ENCODE measurements at places on chromosomes 2 and 18.

DNA sequence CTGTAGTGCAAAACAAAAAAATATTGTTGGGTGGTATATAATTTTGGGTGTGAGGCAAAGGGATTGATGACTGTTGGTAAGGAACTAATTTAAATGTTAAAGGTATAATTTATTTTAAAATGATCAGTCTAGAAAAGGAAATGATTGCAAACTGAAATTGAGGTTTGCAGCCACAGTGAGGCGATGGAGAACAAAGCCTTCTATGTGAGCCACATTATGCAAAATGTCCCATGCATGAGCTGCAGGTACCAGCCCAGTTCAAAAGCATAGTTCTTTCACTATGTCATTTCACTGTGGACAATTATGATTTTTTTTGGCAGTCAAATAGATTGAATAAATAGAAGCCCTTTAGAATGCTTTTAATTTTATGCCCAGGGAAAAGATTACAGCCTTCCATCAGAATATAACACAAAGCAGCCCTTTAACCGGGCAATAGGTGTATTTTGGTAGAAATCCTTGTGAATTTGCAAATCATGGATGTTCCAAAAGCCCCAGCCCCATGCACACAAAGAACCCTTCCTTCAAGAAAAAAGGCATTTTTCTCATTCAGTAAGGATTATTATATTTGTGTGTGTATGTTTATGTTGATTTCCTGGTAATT, 1.7 kb downstream of the MAP2 start:
- DNase-seq = no peak

GRCh38 chr2:12718015-12718671, 1.4 kb downstream of the TRIB2 start:
- peak; percentile 24 for DNase-seq

GRCh38 chr2:231554748-231555545, 24.7 kb upstream of the NMUR1 start:
- DNase-seq = no peak

DNA sequence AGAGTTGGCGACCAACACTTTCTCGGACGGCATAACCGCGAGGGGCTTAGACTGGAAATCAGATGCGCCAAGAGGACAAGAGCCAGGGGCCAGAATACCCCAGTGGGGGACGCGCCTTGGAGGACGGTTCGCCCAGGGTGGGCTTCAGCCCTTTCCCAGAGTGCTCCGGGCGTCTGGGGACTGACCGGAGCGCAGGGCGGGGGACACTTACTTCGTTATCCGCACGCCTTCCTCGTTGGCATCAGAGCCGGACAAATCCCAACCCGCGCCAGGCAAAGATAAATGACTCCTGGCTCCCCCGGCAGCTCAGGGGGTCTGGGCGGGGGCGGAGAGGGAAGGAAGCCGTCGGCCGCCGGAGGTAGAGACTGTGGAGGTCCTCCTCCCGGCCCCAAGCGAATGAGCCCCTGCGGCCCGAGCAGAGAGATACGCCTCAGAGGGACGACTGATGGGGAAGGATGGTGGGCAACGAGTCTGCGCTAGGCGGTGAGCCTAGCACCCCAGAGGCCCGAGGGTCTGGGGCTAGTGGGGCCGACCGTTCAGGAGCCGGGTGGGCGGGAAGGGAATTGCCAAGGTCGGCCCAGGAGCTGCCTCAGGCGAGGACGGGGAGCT, 4.7 kb upstream of the SATB2 start:
- DNase-seq = no peak

- no peak for DNase-seq
Measured at GRCh38 chr18:7152440-7152839, 34.8 kb upstream of the LAMA1 start.

DNA sequence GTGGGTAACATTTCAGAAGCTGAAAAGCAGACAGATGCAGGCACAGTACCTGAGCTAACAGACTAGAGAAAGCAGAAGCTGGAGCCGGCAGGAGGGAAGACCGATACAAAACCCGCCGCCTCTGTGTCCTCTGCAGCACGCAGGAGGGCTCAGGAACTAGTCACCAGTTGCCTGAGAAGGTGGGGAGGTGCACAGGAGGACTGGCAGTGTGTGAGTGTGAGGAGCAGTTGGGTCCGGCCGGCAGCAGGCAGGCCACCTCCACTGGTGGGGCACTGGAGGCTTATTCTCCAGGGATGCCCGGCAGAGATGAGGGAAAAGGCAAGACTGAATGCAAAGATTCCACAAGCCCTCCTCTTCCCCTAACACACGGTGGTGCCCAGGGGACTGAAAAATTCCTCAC, 18.2 kb downstream of the ERCC3 start:
- DNase-seq = no peak

DNA sequence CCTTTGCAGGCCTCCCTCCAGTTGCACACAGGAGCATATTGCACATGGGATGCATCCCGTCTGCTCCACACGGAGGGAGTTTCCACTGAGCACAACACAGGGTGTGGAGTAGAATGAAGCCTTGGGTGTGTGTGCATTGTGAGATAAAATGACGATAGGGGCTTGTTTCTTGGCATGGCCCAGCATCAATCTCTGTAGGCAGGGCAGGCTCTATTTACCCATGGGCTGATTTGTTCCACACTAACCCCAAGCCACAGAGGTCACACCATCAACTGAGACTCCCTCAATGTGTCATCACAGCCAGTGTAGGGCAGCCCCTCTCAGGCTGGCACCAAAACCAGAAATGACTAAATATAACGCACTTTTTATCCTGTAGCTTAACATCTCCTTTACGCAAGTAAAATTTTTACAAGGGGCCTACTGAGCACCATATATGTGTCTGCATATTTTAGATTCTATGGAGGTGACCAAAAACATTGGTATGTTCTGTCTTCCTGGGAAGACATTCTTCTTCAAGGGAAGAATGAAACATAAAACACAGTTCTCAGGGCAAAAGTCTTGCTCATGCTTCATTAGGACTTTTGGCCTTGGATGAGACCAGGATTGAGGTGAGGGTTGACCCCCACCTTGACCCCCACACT, 2.7 kb upstream of the GKN1 start:
- DNase-seq = no peak

- no peak for DNase-seq
Measured at GRCh38 chr2:16290311-16291020, 350.1 kb downstream of the MYCN start.

DNA sequence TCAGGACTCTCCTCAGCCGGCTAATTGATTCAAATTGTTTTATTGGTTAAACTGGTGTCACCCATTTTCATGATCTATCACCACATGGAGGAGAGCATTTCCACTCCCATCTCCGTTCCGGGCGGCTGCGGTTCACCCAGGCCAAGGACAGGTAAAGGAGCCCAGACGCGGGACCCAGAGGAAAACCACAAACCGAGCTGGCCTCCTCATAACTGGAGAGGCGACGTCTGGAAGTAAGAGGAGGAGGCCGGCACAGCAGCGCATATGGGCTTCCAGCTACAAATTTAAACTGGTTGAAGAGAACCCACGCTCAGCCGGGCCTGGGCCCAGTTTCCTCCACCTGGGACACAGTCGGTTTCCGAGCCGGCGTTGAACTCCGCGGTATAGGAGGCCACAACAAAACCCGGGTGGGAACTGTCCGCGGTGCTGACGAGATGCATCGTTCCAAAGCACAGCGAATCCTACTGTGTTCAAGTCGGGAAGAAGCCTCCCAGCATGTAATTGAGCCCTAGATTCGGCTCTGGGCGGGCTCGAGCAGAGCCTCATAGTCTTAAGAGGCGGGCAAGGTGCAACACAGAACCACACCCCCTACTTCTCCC, 3.0 kb upstream of the SKOR2 start:
- no peak for DNase-seq

- no peak for DNase-seq
Measured at GRCh38 chr2:50951437-50951836, 80.5 kb downstream of the NRXN1 start.

DNA sequence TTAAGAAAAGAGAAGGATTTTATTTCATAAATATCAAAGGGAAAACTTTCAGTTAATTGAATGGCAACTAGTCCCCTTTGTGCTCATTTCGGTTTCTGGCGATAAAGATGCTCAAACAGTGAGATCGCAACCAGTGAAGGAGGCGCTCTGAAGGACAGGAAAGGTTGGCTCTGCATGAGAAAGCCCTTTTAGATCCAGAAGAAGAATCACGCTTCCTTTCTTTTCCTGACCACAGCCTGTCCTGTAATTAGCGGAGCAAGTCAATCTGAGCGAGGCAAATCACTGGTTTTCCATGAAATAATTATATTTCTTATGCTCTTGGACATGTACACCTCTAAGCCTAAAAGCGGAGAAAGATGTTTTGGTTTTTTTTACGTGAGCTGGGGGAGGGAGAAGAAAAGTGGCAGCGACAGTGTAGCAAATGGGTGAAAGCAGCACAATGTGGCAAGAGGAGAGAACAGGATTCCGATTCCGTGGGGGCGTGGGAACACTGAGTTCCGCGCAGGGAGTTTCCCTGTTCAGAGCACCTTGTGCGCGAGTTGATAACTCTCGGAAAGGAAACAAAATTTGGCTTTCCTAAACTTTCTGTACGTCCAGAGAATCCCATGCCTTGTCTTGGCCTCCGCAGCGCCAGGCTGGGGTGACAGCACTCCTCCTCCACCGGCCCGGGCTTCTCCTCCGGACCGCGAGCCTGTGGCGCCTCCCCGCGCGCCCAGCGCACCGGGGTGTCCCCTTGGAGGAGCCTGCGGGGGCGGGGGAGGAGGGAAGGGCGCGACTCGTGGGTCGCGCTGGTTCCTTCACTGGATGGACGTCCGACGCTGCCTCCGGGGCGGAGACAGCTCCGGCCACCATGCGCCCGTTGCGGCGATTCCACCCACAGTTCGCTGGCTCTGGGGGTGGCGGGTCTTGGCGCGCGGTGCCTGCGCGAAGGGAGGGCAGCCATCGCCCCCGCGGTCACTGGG, 620 bp upstream of the SLC9A2 start:
- DNase-seq = peak; percentile 19

GRCh38 chr18:23761941-23762340, 72.7 kb downstream of the LAMA3 start:
- DNase-seq = no peak

GRCh38 chr2:219944866-219945265, 317.4 kb downstream of the SLC4A3 start:
- no peak for DNase-seq

DNA sequence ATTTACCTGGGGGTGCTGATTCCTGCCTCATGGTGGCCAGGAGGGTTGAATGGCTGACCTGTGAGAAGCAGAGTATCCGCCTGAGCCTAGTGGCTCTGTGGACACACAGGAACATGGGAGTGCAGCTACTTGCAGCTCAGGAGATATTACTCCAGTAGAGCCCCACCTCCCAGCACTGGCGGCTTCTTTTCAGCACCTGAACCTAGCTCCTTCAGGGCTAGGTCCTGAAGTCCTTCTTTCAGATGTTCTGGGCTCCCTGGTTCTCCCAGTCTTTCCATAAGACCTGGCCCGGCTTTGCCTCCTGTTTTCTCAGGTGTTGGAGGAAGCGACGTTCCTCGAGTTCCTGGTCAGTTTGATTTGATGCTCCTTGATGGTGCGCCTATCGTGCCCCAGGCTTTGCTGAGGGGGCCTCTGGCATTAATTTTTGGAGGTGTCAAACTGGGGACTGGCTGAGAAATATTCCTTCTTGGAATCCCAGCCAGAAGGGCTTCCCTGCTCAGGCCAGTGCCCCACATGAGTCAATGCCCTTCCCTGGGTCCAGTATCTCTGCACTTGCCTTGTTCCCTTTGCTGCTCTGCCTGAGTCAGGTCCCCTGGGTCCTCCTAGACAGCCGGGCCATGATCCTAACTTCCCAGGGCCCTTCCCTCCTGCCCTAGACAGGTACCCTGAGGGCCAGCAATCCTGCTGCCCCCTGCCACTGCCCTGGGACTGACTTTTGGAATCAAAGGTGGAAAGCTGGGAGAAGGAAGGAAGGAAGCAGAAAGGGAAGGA, 110.7 kb upstream of the HAAO start:
- no peak for DNase-seq

DNA sequence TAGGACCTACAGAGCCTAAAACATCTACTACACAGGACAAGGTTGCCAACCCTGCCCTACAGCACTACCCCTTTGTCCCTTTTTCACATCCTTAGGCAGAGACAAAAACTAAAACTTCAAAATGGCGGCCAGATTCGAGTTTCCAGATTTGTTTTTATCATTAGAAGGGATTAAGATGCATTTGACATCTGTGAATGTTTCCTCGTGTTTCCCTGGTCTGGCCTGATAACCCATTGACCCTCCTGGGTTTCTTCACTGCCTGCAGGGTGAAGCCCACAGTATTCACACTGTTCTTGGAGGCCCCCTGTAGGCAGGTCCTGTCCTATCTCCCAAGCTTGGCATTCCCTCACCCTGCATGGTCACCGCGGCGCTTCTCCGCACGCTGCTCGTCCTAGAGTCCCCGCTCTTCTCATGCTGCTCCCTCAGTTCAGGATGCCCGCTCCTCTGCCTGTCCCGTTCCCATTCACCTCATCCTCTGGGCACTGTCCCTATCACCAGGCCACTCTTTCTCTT, 67.6 kb downstream of the TPGS2 start:
- no peak for DNase-seq

- no peak for DNase-seq
Measured at GRCh38 chr2:64918220-64918886, 70.8 kb upstream of the SLC1A4 start.

GRCh38 chr2:18149660-18150246, 271.3 kb downstream of the KCNS3 start:
- DNase-seq = no peak

DNA sequence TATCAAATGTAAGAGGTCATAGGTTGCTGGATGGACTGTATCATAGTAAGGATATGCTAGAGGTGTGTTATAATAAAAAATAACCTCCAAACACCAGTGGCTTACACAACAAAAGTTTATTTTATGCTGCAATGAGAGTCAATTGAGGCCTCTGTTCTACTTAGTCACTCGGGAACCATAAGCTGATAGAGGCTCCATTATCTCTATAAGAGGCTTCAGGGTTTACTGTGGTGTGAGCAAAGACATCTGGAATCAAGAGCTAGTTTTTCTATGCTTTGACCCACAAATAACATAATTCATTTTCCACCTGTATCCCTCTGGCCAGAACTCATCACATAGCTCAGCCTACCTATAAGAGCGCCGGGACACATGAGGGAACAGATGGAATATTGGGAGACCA, 47.5 kb upstream of the NEMP2 start:
- no peak for DNase-seq

DNA sequence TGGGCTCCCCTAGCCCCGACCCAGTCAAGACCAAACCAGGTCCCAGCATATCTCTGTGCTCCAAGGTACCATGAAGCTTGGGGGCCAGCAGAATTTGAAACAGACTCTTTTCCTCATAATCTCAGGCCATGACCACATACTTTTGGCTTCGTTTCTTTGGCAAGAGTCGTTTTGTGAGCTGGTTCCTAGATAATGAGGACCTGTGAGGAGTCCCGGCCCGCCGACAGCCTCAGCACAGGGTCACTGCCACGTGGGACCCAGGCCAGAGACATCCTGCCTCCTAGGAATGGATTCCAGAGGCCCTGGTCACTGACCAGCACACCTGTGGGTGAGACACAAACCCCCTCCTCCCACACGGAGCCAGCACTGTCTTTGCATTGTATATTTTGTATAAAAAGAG, 73.5 kb downstream of the VAPA start:
- no peak for DNase-seq

GRCh38 chr2:156657809-156658208, 221.6 kb downstream of the GPD2 start:
- no peak for DNase-seq

- DNase-seq = no peak
Measured at GRCh38 chr2:136693966-136694365, 71.4 kb upstream of the THSD7B start.

Measured in activated T-cell treated with anti-CD3 and anti-CD28 coated beads, Interleukin-2, amount 50 U/mL, for 4 hours (primary cell).